ENCODE measurements at places on chromosomes 12 and 14. TPM values are rescaled to one million over a fixed set of nuclear protein-coding genes. Genes with fewer than 3 reads are reported as not detected.
A peak's percentile ranks its signal among the peaks of the same experiment; 100 is the strongest.

GRCh38 chr14:103538291-103539055 lies 9.5 kb downstream of the TRMT61A start:
- no peaks in the 10 kb centered on the region for H3K27me3 ChIP-seq
- H3K4me3 ChIP-seq = no peak overlapping the region
- peak overlapping the region; percentile 86 for H3K27ac ChIP-seq
- DNase-seq = no peak

- no peak for DNase-seq
- no peaks in the 10 kb centered on the region for H3K27me3 ChIP-seq
- no peak overlapping the region for H3K4me3 ChIP-seq
- no peaks in the 10 kb centered on the region for H3K36me3 ChIP-seq
- H3K4me1 ChIP-seq = no peaks in the 10 kb centered on the region
Measured at GRCh38 chr14:22213120-22213519, 375.9 kb downstream of the DAD1 start.

GRCh38 chr12:31482816-31483215 lies 108.1 kb downstream of the DENND5B start:
- no peaks in the 10 kb centered on the region for H3K27me3 ChIP-seq
- no peak overlapping the region for H3K27ac ChIP-seq
- no peak overlapping the region for H3K4me3 ChIP-seq
- no peak for DNase-seq
- no peaks in the 10 kb centered on the region for H3K4me1 ChIP-seq
- H3K36me3 ChIP-seq = no peaks in the 10 kb centered on the region

ACRBP gene
- total RNA-seq = 2.7 TPM

Data from transverse colon (tissue), 4 donors.